Amniotic stem cell (primary cell): ENCODE measurements at places on chromosomes 5 and 9.

GRCh38 chr9:120032639-120033038 is 547.3 kb downstream of the CDK5RAP2 start:
- no peak for DNase-seq

DNA sequence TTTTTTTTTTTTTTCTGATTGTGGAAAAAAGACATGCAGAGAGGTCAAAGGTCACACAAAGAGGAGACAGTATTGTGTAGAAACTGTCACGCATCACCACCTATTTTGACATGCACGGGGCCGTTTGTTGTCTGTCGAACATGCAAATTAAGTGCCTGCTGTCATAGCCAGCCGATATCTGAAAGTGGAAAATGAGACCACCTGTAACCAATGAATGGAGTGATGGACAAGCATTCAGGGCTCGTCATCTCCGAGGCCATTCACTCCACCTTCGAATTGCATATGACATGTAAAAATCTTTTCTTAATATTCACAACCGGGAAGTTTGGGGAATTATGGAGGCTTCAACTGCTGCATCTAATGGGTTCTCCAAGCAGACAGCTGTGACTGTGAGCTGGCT is 512.2 kb upstream of the ADAMTS16 start:
- DNase-seq = no peak

DNA sequence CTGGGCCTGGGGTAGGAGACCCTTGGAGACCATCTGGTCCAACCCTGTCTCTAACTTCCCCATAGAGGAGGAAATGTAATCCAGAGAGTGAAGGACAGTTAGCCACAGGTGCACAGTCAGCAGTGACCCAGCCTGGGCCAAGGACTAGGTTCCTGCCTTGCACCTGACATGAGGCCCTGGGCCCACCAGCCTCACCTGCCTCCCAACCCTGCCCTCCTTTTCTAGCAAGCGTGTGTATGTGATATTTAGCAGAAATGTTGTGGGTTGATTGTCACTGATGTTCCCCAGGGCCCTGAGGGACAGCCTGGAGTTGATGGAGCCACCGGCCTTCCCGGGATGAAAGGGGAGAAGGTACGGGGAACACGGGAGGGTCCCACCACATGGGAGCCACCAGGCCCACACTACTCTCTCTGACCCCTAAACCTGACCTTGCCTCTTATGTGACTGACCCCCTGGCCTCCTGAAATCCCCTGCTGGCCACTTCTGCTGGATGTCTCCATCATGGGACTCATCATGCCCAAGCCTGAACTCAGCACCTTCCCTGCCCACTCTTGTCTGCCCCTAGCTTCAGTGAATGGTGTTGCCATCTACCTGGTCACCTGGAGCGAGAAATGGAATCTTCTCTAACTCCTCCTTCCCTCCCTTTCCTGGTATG is 79.2 kb upstream of the TGFBR1 start:
- no peak for DNase-seq

GRCh38 chr5:42545038-42545437 is 121.8 kb downstream of the GHR start:
- no peak for DNase-seq

DNA sequence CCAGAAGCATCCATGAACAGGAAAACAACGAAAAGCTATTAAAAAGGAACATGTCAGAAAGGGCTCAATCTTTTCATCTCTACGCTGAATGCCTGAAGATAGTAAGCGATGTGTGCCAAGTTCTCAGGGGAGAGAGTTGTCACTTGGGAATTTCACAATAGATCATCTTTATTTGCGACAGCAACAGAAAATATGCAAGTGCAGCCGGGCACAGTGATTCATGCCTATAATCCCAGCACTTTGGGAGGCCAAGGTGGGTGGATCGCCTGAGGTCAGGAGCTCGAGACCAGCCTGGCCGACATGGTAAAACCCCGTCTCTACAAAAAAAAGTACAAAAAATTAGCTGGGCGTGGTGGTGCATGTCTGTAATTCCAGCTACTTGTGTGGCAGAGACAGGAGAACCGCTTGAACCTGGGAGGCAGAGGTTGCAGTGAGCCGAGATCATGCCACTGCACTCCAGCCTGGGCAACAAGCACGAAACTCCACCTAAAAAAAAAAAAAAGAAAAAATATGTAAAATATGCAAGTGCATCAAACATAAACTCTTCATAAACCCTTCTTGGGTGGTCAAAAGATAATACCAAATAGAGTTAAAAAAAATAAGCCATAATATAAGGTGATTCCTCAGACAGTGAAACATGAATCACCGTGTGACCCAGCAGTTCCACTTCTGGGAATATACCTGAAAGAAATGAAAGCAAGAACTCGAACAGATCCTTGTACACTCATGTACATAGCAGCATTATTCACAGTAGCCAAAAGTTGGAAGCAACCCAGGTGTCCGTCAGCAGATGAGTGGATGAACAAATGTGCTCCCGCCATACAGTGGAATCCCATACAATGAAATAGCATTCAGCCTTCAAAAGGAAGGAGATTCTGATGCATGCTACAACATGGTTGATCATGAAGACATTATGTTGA is 16.2 kb downstream of the SFXN1 start:
- DNase-seq = no peak

DNA sequence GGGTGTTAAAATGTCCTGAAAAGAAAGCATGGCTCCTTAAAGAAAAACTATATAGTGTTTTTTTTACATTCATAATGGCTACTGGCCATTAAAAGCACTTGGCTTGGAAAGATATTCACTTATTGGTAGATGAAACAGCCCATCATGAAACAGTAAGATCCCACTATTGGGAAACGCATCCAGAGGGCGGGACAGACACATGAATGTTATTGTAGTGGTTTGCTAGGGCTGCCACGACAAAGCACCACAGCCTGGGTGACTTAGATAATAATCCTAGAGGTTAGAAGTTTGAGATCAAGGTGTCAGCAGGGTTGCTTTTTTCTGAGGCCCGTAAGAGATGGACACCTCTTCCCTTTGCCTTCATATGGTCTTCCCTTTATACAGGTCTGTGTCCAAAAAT is 139.4 kb upstream of the ANKH start:
- no peak for DNase-seq

GRCh38 chr5:86686046-86686445 is 68.3 kb downstream of the COX7C start:
- DNase-seq = no peak
